Testis (tissue), 5 donors: ENCODE measurements at places on chromosomes 12 and 14. TPM values are rescaled to one million over a fixed set of nuclear protein-coding genes. Genes with fewer than 3 reads are reported as not detected.

The ATF7 gene
- 55.1 TPM for total RNA-seq

- DNase-seq = peak; percentile 6
Observed at GRCh38 chr12:131971226-131971625, 21.5 kb downstream of the EP400 start.

DNA sequence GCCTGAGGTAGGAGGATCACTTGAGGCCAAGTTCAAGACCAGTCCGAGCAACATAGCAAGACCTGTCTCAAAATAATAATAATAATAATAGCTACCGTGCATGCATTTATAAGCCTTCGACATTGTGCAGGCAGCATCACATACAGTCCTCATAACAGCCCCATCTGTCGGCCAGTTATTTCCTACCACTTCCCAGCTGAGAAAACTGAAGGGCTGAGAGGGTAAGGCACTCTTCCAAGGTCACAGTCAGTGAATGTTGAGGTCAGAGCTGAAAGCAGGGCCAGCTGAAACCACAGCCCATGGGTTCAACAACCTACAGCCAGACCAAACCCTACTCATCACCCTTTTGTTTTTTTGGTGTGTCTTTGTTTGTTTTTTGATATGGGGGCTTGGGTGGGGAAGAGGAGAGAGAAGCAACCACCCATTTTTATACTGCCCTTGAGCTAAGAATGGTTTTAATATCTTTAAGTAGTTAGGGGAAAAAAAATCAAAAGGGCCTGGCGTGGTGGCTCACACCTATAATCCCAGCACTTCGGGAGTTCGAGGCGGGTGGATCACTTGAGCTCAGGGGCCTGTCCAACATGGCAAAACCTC lies 16.8 kb upstream of the ITPK1 start:
- peak; percentile 79 for DNase-seq

The MUCL1 gene
- total RNA-seq = not detected
